ENCODE measurements at places on chromosomes 4 and X.

DNA sequence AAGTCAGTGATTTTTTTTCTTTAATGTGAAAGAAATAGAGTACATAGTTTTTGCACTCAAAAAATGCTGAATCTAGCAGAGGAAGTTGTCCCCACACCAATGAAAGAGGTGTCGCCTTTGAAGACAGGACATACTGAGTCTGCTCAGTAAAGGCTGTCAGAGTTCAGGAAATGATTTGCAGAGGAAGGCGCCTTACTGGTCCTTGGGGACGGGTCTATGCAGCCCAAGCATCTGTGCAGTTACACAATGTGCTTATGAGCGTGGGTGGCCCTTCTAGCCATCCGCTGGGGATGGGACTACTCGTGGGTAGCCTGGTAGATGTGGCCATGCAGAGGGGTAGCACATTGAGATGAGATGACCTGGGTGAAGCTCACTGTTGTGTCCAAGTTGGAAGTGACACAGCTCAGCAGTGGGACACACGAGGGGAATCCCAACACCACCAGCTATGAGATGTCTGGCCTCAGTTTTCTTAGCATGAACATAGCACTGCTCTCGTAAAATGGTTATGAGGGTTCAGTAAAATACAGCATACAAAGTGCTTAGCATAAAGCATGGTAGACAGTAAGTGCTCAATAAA lies 116.5 kb upstream of the RBPJ start:
- no peak for DNase-seq

- no peak for DNase-seq
Observed at GRCh38 chrX:69153060-69153730, 12.1 kb downstream of the PJA1 start.

DNA sequence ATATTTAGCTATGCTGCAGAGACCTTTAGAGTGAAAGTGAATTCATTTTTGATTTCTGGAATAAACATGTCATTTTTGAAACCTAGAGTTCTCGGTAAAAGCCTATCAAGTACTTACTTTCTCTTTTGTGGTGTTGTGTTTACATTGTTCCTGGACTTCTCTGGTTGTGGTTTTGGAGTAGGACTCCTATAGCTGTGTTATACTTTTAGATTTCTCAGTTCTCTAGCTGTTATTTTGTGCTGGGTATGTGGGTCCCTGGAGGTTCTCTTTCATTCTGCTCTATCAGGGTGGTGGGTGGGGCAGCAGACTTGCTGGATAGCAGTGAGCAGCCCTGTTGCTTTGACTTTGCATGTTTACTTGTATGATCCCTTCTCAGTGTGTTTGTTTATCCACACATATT lies 25.6 kb upstream of the MSMO1 start:
- no peak for DNase-seq

DNA sequence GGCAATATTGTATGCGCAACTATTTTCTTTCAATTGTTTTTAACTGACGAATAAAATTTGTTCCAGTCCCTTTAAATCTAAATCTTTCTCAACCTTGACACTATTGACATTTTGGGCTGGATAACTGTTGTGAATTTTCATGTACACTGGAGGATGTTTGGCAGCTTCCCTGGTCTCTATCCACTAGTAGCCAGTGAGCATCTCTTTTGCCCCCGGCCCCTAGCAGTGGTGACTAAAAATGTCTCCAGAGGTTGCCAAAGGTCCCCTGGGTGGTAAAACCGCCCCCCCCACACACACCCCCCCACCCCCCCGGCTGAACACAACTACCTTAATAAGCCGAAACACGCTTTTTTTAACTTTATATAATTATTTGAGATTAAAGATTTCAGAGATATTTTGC lies 514 bp downstream of the FANCB start:
- no peak for DNase-seq

GRCh38 chr4:139682741-139683151 lies 17.1 kb downstream of the MGST2 start:
- DNase-seq: no peak

GRCh38 chrX:45740291-45740690 lies 539.6 kb upstream of the DIPK2B start:
- DNase-seq: no peak

DNA sequence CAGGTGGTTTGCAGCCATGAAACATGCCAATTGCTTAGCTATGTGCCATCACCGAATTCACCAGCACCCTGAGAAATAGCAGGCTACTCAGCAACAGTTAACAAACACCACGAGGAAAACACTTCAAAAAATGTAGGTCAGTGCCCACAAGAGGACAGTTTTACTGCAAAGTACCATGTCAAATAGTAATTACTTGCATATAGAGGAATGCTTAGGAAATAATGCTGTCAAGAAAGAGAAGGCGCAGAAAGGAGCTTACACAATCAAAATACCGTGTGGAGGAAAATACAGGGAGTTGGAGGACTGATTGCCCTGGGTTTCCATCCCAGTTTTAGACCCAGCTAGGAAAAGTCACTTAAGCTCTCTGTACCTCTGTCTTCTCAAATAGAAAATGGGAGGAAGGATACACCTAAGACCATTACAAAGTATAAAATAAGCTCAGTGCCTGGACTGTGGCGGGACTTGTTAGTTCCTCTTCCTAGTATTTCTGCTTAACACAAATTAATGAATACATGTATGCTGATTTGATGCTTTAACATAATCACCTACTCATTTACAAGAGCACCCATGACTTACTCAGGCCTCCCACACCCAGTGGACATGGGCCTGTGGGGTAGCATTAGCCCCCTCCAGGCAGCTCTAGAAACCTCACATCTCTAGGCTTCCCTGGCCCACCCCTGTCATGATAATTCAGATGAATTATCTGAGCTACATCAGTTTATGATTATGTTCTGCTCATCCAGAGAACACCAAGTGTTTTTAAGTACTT lies 44.5 kb upstream of the IL21 start:
- DNase-seq: no peak

- no peak for DNase-seq
Observed at GRCh38 chrX:68536429-68536828, 37.6 kb downstream of the YIPF6 start.

GRCh38 chr4:147182041-147182440 lies 236.4 kb upstream of the TTC29 start:
- DNase-seq: no peak

GRCh38 chr4:70151271-70151670 lies 2.8 kb upstream of the PRR27 start:
- no peak for DNase-seq

DNA sequence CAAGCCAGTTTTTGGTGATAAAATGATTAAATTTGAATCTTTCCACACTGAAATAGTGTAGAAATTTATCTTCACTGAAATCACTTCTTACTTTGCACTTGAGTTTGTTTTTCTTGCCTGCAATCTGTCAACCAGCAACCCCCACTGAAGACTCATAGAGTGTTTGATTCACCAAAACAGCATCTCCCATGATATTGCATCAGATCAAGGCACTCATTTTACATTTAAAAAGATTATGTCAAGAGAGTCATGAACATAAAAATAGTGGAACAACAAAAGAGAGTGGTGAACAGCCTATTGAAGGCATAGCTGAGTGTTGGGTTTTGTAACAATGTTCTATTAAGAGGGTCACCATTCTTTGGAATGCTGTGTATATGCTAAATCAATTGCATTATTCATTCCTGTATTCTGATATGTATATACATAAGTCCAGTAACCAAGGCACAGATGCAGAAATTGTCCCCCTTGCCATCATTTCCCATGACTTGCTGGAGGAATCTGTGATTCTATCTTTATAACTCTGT lies 1934.9 kb downstream of the ARAP2 start:
- no peak for DNase-seq

DNA sequence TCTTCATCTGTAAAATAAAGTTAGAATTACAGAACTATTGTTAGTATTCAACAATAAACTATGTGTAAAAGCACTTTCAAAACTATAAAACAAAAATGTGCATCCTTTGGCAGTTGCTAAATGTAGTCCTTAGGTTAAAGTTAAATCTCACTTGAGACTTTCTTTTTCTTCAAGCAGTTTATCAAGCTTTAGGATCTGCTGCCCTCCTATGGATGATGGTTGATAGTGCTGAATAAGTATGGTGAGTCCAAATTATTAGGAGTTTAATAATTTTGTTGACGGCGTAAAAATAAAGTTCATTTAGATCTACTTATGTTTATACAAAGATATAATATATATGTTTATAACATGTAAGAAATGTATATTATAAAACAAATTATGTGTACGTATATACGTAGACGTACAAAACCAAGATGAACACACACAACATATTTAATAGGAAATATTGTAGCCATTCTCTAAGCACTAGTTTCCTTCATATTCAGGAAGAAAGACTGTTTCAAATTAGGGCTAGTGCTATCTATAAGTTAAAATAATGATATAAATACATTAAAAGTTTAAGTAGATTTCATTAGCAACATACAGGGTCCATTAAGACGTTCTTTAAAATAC lies 22.3 kb downstream of the UGT2A2 start:
- no peak for DNase-seq

DNA sequence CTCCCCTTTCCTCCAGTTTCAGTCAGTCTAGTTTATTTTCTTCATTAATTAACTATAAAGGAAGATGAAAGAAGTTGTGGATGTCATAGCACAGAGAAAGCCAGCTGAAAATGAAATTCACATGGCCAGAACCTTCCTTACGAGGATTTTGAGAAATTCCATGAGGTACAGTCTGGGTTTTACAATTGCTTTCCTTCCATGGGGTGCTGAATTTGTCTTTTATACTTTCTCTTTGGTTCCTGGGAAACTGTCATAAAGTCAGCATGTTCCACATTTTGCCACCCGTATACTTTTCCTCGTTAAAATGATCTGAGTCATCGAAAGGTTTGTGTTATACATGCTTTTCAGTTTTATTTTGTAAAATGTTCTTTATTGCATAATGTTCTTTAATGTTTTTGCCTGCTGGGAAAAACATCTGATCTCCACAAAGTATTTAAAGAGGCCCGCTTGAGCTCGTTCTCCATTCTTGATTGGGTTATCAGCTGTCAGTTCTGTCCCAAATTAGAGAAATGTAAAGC lies 78.1 kb upstream of the CLDN34 start:
- no peak for DNase-seq

GRCh38 chr4:166763018-166763417 lies 471.3 kb downstream of the SPOCK3 start:
- DNase-seq: no peak

Measured in NCI-H1694 (cell line).